ENCODE measurements at places on chromosomes 12 and 14.

DNA sequence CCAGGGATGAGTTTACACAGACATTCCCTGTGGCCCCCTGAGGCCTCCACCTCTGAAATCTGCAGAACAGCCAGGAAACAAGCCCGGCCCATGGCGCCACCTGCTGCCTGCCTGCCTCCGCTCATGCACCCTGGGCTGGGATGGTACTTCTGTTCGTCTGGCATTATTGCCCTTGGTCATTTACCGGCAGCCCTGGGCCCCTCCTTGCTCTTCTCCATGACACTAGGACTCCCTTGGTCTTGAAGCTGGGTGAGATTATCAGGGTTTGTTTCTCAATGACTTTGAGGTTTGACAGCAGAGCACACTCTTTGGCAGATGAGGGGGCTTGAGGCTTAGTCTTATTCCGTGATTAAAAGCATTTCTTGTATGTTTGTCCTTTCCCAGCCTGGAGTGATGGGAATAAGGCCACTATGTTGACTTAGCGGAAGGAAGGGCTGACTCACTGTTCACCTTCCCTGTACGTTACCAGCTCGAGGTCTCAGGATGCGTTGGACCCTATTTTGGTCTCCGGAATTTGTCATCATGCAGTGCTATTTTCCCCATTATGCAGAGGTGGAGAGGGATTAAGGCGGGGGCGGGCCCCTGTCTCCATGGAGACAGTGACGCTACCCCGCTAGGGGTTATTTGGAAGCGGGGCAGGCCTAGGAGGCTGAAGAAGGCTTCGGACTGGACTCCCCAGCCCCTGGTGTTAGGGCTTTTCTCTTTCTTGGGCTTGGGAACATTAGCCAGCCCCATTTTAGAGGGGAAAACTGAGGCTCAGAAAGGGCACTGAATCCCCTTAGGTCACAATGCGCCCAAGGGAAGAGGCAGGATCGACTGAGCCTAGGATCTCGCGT lies 706 bp upstream of the PEX5 start:
- DNase-seq = peak; percentile 57

- DNase-seq = no peak
Observed at GRCh38 chr12:52010152-52010622, 3.4 kb downstream of the TAMALIN start.

DNA sequence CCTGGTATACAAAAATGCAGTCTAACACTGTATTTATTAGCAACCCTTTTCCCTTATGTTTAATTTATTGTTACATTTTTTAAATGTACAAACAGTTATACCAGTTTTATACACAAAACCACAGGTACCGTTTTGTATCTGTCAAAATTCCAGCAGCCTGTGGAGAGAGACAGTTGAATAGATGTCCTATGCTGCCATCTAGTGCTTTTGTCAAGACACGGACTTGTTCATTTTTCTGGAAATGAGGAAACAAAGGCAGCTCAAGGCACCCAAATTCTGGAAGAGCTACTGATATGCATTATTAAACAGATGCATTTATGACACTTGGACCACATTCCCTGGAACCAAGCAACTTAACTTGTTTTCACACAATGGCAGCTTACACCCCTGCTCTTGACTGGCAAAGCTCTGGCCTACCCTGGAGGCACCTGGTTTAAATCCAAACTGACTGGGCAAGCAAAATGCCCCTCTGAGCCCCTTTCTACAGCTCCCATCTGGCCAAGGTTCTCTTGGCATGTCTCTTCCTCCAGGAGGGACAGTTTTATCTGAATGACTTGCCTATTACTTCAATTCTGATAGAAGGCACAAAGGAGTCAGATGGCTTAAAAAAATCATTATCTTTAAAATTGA lies 286.9 kb upstream of the PRKD1 start:
- DNase-seq = no peak

GRCh38 chr12:82952946-82953345 lies 266.2 kb downstream of the TMTC2 start:
- DNase-seq = no peak

DNA sequence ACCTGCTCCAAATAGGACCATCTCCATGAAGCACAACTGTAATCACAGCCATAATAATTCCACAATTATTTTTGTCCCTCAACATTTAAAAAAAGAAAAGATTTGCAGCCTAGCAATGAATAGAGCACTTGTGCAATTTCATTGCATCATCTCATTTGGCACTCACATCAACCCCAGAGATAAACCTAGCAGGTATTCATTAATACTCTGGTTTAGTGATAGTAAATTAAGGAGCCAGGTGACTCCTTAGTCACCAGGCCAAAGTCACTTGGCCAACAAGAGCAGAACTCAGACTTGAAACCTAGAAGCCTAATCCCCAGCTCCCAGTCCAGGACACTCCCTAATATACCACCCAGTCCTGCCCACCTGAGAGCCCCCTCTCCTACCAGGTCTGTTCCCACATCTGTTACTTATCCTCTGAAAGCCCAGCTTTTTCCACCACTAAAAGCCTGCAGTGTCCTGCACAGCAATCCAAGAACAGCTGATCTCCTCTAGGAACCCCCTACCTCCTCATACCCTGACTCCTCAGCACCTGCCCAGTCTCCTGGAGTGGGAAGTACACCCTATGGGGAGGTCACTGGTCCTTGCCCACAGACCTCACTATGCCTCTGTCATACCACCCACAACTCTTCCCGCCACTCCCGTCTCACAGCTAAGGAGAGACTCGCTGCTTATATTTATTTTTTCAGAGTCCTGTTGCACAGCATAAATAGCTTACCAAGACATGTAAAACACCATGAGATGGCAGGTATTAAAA lies 22.1 kb downstream of the OR10P1 start:
- DNase-seq = no peak

DNA sequence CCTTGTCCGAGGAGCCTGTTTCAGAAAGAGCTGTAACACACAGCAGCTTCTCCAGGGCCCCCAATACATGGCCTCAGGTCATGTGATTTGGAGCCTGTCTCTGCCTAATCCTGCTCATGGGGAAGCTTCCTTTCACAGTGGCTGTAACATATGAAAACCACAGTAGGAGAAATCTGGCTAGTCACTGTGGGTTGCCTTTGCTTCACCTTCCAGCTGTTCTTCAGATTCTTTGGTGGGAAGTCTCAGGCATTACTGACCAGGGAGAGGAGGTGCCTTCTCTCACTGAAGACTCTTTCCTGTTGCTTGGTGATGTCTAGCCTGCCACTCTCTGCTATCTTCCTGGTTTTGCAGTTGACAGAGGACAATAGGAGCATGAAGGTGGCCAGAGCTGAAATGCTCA lies 350.6 kb downstream of the DPF3 start:
- no peak for DNase-seq

- no peak for DNase-seq
Observed at GRCh38 chr14:100575266-100575995, 11.8 kb downstream of the BEGAIN start.
